ENCODE measurements at places on chromosomes 5 and 9. TPM values are rescaled to one million over a fixed set of nuclear protein-coding genes. Genes with fewer than 3 reads are reported as not detected.
A peak's percentile ranks its signal among the peaks of the same experiment; 100 is the strongest.

- no peaks in the 10 kb centered on the region for H3K4me1 ChIP-seq
- H3K4me3 ChIP-seq = no peak overlapping the region
- no peaks in the 10 kb centered on the region for H3K36me3 ChIP-seq
- H3K27ac ChIP-seq = no peak overlapping the region
- H3K27me3 ChIP-seq = no peaks in the 10 kb centered on the region
- peak; percentile 42 for DNase-seq
Measured at GRCh38 chr9:35568196-35568595, 36.9 kb upstream of the TESK1 start.

- H3K36me3 ChIP-seq = no peaks in the 10 kb centered on the region
- no peak for DNase-seq
- no peak overlapping the region for H3K4me3 ChIP-seq
- H3K4me1 ChIP-seq = no peaks in the 10 kb centered on the region
Measured at GRCh38 chr5:139178935-139179334, 19.2 kb downstream of the SIL1 start.

Gene TMEM232
- 1.7 TPM for total RNA-seq

DNA sequence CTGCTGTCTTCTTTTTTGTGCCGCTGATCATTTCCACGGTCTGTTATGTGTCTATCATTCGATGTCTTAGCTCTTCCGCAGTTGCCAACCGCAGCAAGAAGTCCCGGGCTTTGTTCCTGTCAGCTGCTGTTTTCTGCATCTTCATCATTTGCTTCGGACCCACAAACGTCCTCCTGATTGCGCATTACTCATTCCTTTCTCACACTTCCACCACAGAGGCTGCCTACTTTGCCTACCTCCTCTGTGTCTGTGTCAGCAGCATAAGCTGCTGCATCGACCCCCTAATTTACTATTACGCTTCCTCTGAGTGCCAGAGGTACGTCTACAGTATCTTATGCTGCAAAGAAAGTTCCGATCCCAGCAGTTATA lies 17.1 kb downstream of the F2R start:
- DNase-seq = no peak
- H3K4me3 ChIP-seq = no peak overlapping the region
- no peaks in the 10 kb centered on the region for H3K27me3 ChIP-seq
- H3K36me3 ChIP-seq = no peaks in the 10 kb centered on the region

- H3K27me3 ChIP-seq = no peaks in the 10 kb centered on the region
- H3K4me1 ChIP-seq = no peaks in the 10 kb centered on the region
- H3K36me3 ChIP-seq = no peaks in the 10 kb centered on the region
- no peak overlapping the region for H3K4me3 ChIP-seq
- DNase-seq = no peak
Measured at GRCh38 chr5:136999787-137000186, 499.3 kb downstream of the SPOCK1 start.

Gene CDC42SE2
- 20.4 TPM for total RNA-seq

Gene AJM1
- total RNA-seq = 6.1 TPM

Measured in aorta (tissue), 5 donors.